A549 (cell line): ENCODE measurements at places on chromosomes 1 and 21. TPM values are rescaled to one million over a fixed set of nuclear protein-coding genes. Genes with fewer than 3 reads are reported as not detected.

DNA sequence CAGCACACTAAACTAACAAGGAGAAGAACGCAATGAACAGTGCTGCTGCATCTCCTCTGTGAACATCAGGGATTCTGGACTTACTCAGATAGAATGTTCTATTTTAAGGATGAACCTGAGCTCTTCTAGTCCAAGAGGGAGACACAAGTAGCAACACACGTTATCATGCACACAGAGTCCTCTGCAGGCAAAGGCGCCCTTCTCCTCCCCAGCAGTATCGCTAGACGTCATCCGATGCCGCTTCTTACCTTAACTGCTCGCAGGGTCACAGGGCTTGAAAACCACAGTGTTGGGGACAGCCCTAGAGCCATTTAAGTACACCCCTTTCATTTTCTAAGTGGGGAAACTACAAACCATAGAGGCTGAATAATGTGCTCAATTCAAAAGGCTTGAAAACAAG is 74.5 kb downstream of the HIVEP3 start:
- no peak for DNase-seq

DNA sequence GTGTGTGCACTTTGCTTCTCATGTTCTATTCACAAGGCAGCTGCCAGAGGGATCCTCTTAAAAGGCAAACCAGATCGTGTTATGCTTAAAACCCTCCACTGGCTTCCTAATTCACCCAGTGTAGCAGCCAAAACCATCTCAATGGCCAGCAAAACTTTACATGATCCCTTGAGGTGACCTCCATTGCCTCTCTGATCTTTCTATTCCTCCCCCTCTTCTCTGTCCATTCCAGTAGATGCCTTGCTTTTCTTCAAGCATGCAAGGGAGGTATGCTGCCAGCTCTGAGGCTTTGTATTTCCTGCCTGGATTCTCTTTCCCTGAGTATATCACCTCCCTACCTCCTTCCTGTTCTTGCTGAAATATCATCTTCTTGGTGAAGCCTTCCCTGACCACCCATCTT is 93.2 kb upstream of the KCNK2 start:
- DNase-seq, result no peak

Gene CAMK1G
- 0.03 to 0.13 TPM in 2 of 3 replicates, not detected in the other for polyA plus RNA-seq

DNA sequence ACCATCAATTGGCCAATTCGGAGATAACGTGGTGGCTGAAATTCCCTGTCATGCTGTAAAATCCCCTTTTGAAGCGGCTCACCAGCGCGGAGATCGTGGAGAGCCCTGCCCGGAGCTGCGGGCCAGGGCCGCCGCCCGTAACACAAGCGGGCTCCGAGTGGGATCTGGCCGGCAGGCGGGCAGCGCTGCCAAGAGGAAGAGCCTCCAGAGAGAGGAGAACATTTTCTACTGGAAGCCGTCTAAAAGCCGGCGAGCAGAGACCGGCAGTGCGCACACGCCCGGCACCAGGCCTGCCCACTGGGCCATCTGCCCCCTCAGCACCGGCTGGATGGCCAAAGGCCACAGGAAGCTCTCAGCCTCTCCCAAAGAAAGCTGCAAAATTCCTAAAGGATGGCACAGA is 15.5 kb downstream of the SSBP3 start:
- no peak for DNase-seq

DNA sequence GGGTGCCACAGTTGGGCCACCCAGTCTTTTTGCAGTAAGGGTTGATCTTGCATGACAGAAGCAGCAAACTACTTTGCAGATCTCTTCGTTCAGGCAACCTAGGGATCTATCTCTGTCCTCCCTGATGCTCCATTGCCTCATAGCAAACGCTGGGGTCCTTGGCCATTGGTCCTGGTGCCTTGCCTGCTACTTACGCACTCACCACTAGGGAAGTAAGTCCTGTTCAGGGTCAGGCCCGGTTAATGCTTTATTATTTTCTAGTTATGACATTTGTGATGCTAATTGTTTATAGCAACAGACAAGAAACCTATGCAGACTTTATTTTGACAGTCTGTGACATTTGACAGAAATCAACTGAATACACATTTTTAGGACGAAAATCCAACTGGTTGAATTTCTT is 326.5 kb upstream of the FMN2 start:
- peak; percentile 4 for DNase-seq

DNA sequence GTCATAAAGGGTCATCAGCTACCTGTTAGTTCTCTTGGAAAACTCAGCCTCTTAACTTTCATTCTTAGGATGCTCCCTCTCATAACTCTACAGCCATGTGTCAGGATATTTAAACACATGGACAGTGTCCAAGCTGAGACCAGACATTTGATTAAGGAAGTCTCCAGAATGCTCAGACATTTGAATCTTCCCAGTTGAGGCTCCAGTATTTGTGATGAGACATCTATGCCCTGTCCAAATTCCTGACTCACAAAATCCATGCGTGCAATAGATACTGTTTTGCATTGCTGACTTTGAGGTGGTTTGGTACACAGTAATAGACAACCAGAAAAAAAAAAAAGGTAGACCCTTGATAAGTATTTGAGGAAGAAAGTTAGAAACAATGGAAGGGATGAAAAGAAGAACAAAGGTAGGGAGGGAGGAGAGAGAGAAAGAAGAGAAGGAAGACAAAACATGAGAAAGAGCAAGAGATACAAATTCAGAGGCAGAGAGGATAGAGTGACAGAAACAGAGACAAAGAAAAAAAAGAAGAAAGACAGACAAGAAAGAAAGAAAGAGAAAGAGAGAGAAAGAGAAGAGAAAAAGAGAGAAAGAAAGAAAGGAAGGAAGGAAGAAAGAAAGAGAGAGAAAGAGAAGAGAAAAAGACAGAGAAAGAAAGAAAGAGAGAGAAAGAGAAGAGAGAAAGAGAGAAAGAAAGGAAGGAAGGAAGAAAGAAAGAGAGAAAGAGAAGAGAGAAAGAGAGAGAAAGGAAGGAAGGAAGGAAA is 275.5 kb upstream of the PRMT6 start:
- no peak for DNase-seq

Gene ITGB2
- polyA plus RNA-seq, result 0.34 to 0.54 TPM (median 0.46 TPM) in 3 replicates

DNA sequence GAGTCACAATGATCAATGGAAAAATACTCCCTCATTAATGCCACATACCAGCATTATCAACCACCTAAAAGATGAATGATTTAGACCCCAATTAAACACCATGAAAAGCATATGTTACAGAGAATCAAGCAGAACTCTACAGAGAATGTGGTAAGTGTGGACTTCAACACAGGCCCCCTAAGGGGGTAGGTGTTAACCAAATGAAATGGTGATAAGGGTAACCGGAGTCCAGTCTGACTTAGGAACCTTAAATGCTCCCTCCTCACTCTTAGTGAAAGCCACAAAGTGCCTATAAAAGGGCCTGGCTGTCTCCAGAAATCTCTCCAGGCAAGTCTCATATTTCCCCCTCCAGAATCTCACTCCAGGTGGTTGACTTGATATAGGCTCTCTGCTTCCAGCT is 149.2 kb upstream of the FOXD3 start:
- DNase-seq, result no peak

GRCh38 chr1:99613716-99614115 is 32.2 kb upstream of the PALMD start:
- DNase-seq, result no peak

Gene PADI1
- 1.7 to 2.3 TPM (median 2.0 TPM) in 3 replicates for polyA plus RNA-seq

DNA sequence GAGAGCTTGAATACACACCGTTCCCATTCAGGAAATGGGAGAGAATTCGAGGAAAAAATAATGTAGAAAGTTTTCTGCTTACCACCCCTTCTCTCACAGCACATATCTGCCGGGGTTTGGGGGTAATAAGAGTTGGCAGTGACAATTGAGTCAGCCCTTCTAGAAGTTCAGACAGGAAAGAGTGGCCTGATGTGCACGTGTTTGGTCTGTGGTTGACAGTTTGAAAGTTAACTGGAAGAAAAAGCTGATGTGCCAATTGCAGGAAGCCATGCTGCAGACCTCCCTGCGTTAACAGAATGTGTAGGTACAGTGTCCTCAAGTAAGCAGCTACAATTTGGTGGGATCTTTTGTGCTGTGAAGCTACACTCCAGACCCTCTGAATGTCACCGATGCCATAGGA is 50.9 kb downstream of the DHX9 start:
- no peak for DNase-seq

Gene TNFAIP8L2
- not detected in 3 replicates for polyA plus RNA-seq

Gene CD48
- polyA plus RNA-seq, result not detected in 3 replicates

- no peak for DNase-seq
Observed at GRCh38 chr1:116572771-116573430, 2.1 kb upstream of the CD58 start.

GRCh38 chr1:198337886-198338285 is 181.1 kb downstream of the NEK7 start:
- DNase-seq, result no peak

GRCh38 chr1:169858467-169858866 is 35.2 kb downstream of the SCYL3 start:
- no peak for DNase-seq

GRCh38 chr1:42680055-42680454 is 2.2 kb upstream of the YBX1 start:
- DNase-seq, result no peak

Gene SAMSN1
- polyA plus RNA-seq, result 0.05 TPM in 1 of 3 replicates, not detected in the others

- DNase-seq, result no peak
Observed at GRCh38 chr21:14876524-14876840, 188.3 kb downstream of the NRIP1 start.

DNA sequence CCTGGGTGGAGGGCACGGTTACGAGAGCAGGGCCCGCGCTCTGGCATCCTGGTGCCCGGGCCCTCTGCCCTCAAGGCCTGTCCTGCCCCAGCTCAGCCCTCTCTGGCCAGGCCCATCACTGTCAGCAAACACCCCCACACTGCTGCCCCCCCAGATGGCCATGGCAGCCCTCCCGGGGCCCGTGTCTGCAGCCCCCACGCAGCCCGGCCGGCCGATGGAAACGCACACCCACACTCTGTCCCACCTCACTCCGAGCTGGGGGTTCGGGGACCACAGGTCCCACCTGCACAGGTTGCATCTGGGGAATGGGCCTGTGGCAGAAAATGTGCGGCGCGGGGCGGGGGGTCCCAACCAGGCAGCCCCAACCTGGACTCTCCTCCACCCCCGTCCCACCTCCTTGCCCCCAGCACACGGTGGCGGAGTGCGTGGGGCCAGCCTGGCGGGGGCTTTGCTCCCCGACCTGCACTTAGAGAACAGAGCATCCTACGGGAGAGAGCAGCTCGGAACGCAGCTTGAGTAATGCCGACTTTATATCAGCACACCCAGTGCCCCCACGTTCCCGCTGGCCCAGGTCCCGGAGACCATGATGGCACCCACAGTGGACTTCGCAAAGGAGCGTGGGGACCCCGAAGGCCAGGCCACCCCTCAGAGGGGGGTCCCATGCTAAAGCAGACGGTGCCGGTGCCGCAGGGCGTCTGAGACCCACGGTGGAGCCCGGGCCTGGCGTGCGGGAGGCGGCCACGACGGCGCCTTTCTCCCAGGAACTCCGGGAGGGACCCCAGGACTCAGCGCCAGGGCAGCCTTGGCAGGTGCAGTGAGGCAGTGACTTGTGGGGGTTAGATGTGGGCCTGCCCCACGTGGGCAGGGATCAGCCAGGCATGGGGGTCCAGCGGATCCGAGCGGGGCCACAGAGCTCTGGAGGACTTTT is 7.5 kb upstream of the RNF223 start:
- DNase-seq, result no peak

Gene ACTN2
- polyA plus RNA-seq, result not detected in 3 replicates

DNA sequence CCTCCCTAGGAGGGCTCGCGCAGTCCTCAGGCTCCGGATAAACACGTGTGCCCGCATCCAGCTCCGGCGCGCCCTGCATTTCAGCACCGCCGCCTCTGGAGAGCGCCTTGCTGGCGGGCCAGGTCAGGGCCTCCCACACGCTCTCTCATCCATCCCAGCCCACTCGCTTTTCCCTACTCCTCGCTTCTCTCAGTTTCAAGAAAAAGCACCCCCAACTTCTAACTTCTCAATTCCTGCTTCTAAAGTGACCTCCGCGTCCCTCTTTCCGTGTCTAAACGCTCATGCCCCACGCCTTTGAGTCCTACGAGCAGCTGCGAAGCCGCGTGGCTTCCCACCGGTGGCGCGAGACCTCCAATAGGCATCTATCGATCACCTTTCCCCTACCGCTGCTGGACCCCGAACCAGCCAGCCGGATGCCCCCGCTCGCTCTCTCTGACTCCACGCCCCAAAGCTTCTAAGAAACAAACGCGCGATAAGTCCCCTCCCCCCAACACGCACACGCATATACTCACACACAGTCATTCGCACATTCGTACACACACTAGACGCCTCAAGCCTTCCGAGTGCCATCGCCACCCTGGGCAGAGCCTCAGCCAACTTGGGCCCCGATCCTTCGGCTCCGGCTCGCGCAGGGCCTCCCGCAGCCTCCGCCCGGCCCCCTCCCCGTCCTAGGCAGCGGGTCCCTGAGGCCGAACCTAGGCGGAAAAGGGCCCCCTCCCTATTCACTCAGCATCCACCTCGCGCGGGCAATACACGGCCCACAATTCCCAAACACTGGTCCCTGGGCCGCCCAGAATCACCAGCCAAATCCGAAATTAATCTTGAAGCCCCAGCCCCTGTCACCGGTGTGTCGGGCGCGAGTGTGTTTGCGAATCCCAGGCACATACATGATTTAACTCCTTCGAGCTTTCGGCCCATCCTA is 1.1 kb downstream of the NMNAT2 start:
- DNase-seq, result peak; percentile 31

Gene ALX3
- polyA plus RNA-seq, result not detected in 3 replicates

DNA sequence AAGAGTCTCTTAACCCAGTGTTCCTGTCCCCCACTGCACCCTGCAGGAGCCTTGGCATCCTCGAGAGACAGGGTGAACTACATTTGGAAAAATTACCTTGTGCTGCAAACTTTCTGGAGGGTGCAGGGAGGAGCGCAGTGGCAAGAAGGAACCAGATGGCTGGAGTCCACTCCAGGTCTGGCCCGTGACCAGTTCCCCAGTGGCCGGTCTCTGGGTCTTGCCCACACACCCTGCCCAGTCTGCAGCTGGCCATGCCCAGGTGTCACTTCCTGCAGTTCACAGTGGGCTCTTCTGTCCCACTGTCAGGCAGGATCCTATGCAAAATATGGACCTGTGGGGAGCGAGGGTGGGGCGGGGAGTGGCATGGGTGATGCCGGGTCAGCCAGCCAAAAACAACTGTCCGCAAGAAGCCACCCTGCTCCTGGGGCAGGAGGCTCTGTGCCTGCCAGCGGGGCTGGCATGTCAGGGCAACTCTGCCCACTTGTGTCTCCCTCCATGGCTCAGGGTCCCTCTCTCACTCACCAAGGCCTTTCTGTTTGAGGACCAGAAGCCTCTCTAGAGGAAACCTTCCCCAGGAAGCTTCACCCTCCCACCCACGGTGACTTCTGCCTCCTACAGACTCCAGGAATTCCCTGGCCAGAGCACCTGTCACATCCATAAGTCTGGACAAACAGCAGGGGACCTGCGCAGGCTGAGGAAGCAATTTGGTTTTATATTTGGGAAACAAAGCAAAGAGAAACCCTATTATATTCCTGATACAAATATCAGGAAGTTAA is 55.6 kb downstream of the KIF21B start:
- no peak for DNase-seq

DNA sequence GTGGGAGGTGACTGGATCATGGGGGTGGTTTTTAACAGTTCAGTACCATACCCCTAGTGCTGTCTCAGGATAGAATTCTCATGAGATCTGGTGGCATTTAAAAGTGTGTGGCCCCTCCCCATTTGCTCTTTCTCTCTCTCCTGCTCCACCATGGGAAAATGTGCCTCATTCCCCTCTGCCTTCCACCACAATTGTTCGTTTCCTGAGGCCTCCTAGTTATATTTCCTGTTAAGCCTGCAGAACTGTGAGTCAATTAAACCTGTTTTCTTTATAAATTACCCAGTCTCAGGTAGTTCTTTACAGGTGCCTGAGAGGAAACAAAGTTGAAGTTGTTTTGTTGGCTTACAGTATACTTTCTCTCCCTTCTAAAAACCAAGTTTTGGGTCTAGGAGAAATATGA is 23.1 kb upstream of the SLC22A15 start:
- DNase-seq, result no peak

GRCh38 chr1:85952460-85952859 is 204.1 kb downstream of the COL24A1 start:
- DNase-seq, result no peak
